Panc1 (cell line): ENCODE measurements at places on chromosomes 7 and 10.

DNA sequence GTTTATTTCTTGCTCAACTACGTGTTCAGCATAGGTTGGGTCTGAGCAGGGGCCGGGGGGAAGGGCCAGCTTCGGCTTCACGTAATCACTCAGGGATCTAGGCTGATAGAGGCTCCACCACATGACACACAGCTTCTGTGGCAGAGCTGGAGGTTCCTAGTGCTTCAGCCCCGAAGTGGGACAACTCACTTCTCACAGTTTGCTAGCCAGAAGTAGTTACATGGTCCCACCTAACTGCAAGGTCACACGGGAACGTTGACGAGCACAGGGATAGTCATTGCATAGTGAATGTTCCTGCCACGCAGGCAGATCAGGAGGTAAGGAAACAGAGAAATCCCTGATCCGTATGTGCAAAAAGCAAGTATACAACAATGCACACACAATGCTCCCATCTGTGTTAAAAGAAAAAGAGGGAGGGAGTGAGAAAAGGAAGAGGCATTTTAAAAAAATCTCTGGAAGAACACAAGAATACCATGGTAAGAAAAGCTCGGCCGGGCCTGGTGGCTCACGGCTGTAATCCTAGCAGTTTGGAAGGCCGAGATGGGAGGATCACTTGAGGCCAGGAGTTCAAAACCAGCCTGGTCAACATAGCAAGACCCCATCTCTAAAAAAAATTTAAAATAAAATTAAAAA lies 16.9 kb downstream of the SMURF1 start:
- DNase-seq = no peak
- H3K36me3 ChIP-seq = no peaks in the 10 kb centered on the region
- H3K4me1 ChIP-seq = peaks cover 77% of the 10 kb centered on the region

DNA sequence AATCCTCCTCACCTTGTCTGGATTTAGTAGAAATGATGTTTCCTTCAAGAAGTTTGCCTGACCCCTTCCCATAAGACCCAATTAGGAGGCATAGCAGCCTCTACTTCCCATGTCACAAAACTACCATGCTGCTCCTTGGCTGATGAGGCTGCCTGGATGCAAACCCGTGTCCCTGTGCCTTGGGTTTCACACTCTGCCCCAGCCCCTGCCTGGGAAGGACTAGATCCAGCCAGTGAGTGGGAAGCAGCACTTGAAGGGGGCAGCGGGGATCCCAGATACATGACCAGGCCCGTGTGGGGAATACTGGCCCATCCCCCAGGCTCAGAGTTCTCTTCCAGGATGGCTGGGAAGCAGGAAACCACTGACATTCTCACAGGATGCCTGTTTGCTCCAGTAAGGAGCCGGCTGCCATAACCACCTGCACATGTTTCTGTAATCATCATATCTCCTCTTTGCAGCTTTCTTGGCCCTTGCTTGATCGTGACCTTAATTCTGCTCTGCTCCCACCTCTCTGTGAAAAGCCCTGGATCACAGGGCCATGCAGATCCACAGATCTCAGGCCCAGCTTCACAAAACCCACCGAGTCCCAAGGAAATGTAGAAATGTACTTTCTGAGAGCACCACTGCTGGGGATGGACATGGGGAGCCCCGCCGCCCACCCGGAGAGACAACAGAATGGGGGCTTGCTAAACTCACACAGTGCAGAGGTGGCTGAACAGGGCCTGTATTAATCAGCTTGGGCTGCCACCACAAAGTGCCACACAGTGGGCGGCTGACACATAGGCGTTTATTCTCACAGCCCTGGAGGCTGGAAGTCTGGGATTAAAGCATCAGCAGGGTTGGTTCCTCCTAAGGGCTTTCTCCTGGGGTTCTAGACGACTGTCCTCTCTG lies 287.8 kb upstream of the IGFBP3 start:
- no peak overlapping the region for H3K4me3 ChIP-seq
- H3K36me3 ChIP-seq = no peaks in the 10 kb centered on the region
- DNase-seq = no peak
- no peak overlapping the region for H3K27ac ChIP-seq
- H3K27me3 ChIP-seq = no peaks in the 10 kb centered on the region

DNA sequence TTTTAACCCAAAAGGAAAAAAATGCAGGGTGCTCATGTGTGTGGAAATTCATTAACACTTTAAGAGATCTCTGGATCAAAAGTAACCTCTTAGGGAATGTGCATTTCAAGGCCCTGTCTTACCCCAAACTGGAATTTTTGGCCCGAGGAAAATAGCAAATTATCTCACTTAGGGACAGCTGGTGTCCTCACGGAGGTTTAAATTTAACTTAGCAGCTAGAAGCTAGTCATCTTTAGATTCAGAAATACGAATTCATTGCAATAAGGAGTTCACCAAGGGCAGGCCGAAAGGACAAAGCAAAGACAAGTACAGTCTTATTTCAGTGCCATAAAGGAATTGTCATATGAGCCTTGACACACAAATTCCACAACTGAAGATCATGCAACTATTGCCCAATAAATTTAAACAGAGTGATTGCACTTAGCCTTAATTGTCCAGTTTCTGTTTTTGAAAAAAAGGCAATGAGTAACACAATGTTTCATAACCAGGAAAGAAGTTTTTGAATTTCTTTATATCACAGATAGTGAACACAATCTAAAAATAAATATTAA lies 22.4 kb upstream of the SEMA3C start:
- peaks cover 38% of the 10 kb centered on the region for H3K4me1 ChIP-seq
- H3K36me3 ChIP-seq = no peaks in the 10 kb centered on the region
- H3K4me3 ChIP-seq = no peak overlapping the region
- DNase-seq = peak; percentile 92
- peak overlapping the region; percentile 98 for H3K27ac ChIP-seq
- no peaks in the 10 kb centered on the region for H3K27me3 ChIP-seq

DNA sequence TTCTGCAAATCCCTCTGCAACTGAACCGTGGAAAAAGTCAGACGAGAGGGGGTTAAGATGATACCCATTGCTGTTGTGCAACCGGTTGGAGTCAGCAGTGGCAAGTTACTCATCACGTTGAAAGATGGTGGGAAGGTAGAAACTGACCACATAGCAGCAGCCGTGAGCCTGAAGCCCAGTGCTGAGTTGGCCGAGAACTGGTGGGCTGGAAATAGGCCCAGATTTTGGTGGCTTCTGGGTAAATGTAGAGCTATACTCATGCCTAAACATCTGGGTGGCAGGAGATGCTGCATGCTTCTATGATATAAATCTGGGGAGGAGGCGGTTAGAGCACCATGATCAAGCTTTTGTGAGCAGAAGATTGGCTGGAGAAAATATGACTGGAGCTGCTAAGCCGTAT lies 78.6 kb downstream of the ARL5B start:
- H3K27me3 ChIP-seq = no peaks in the 10 kb centered on the region
- H3K27ac ChIP-seq = no peak overlapping the region
- H3K4me1 ChIP-seq = no peaks in the 10 kb centered on the region
- H3K4me3 ChIP-seq = no peak overlapping the region
- no peaks in the 10 kb centered on the region for H3K36me3 ChIP-seq

DNA sequence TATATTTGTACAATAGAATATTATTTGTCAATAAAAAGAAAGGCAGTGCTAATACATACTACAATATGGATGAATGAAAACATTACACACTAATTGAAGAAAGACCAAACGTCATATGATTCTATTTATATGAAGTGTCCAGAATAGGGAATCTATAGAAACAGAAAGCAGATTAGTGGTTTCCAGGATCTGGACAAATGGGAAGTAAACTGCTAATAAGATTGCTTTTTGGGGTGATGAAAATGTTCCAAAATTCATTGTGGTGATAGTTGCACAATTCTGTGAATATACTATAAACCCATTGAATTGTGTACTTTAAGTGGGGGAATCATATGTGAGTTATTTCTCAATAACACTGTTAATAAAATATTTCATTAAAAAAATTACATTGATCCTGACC lies 78.2 kb upstream of the IFRD1 start:
- H3K4me1 ChIP-seq = no peaks in the 10 kb centered on the region
- H3K27me3 ChIP-seq = no peaks in the 10 kb centered on the region
- DNase-seq = no peak
- no peak overlapping the region for H3K27ac ChIP-seq
- no peak overlapping the region for H3K4me3 ChIP-seq

DNA sequence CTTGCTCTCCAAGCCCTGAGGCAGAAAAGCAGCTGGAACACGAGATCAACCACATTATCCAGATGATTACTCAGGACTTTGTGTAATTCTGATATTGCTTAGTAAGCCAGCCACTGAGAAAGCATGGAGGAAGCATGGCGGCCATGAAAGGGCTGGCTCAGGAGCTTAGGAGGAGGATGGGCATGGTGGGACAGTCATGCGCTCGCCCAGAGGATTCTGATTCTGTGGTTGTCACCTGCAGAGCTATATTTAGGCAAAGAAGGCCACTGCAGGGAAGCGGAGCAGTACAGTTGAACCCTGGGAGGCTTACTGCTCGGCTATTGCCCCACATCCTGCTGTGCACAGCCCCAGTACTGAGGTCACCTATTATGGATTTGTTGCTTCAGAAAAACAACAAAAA lies 128.8 kb upstream of the DNAJB12 start:
- no peak for DNase-seq
- no peak overlapping the region for H3K27ac ChIP-seq
- no peaks in the 10 kb centered on the region for H3K4me1 ChIP-seq

DNA sequence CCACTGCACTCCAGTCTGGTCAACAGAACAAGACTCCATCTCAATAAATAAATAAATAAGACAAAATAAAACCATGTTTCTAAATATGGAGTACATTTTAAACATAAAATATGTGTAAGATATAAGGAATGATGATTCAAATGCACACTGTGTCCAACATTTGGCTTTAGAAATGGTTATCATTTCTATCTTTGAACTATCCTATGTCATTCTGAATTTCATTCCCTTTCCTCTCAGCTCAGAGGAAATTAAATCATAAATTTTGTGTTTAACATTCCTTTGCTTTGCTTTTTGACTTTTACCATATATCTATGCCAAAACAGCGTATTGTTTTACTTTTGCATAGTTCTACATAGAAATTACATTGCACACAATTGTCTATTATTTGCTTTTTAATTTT lies 130.9 kb downstream of the GNAT3 start:
- H3K27me3 ChIP-seq = no peaks in the 10 kb centered on the region; the same call in 1 of the 2 replicates
- DNase-seq = no peak
- H3K4me1 ChIP-seq = no peaks in the 10 kb centered on the region
- no peak overlapping the region for H3K27ac ChIP-seq
- H3K4me3 ChIP-seq = no peak overlapping the region

- no peaks in the 10 kb centered on the region for H3K36me3 ChIP-seq
- H3K27me3 ChIP-seq = no peaks in the 10 kb centered on the region
- no peak overlapping the region for H3K27ac ChIP-seq
- no peaks in the 10 kb centered on the region for H3K4me1 ChIP-seq
Measured at GRCh38 chr10:14326581-14326980, 4.1 kb downstream of the FRMD4A start.

DNA sequence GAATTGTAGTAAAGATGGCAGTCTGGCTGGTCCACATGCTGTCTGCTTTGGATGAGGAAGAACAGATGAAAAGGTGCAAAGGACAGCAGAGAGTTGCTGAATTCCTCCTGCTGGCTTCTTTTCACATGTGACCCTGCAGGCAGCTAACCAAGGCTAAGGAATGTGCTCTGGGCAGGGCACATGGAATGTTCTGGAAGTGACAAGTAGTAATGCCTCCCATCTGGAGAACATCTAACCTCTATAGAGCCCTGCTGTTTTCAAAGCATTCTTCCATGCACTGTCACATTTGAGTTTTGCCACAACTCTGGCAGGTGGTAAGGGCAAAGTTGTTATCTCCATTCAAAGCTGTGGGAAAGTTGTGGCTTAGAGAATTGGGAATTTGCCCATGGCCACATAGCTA lies 208.8 kb downstream of the STK31 start:
- H3K4me3 ChIP-seq = no peak overlapping the region
- no peak overlapping the region for H3K27ac ChIP-seq
- H3K27me3 ChIP-seq = no peaks in the 10 kb centered on the region
- no peaks in the 10 kb centered on the region for H3K4me1 ChIP-seq
- DNase-seq = no peak

GRCh38 chr7:16350634-16351033 lies 70.7 kb downstream of the CRPPA start:
- no peaks in the 10 kb centered on the region for H3K36me3 ChIP-seq
- peaks cover 21% of the 10 kb centered on the region for H3K4me1 ChIP-seq
- DNase-seq = no peak
- H3K4me3 ChIP-seq = no peak overlapping the region
- no peak overlapping the region for H3K27ac ChIP-seq

DNA sequence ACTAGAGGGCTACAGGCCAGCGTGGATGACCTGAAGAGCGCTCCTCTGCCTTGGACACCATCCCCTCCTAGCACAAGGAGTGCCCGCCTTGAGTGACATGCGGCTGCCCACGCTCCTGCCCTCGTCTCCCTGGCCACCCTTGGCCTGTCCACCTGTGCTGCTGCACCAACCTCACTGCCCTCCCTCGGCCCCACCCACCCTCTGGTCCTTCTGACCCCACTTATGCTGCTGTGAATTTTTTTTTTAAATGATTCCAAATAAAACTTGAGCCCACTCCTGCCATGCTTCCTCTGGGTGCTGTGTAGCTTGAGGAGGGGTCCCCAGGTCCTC lies 4.5 kb downstream of the SNCG start:
- H3K36me3 ChIP-seq = no peaks in the 10 kb centered on the region
- no peak overlapping the region for H3K4me3 ChIP-seq
- H3K27me3 ChIP-seq = no peaks in the 10 kb centered on the region
- H3K27ac ChIP-seq = no peak overlapping the region

DNA sequence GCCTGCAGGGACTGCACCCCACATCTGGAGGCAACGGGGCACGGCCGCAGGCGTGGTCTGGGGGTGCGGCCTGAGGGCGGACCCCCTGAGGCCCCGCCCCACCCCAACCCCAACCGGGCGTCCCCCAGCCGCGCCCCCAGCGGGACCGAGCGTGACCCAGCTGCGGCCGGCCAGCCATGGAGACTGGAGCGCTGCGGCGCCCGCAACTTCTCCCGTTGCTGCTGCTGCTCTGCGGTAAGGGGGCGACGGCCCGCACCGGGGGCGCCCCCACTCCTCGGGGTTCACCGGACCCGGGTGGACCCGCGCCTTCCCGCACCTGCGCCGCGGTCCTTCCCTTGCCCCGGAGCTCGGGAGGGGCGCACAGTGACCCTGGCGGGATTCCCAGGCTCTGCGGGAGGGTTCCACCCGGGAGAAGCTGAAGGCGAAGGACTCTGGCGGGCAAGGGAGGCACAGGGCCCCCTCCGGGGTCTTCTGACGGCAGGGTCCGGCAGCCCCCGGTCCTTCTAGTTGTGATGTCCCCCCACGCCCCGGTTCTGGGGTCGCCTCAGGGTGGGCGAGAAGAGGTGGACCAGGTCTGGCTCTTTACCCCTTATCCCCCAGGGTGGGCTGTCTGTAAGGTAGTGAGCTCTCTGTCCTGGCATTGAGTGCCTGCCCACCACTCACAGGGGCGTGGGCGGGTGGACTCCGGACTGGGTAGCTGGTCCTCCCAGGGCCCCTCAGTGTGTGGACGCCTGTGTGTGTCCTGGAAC lies at the start of gene RAMP3:
RAMP3 (plus strand) TSS at position 139 of the 749 bp plus-strand sequence; CDS start at position 177, 38 bp downstream.
- H3K4me3 ChIP-seq = no peak within 1 kb of the TSS
- no peak within 1 kb of the TSS for H3K27ac ChIP-seq
- H3K4me1 ChIP-seq = no peaks in the 10 kb centered on the region
- no peak for DNase-seq
